ENCODE measurements at places on chromosomes 1 and 21. TPM values are rescaled to one million over a fixed set of nuclear protein-coding genes. Genes with fewer than 3 reads are reported as not detected.

Gene OR10Z1
- total RNA-seq: not detected

DNA sequence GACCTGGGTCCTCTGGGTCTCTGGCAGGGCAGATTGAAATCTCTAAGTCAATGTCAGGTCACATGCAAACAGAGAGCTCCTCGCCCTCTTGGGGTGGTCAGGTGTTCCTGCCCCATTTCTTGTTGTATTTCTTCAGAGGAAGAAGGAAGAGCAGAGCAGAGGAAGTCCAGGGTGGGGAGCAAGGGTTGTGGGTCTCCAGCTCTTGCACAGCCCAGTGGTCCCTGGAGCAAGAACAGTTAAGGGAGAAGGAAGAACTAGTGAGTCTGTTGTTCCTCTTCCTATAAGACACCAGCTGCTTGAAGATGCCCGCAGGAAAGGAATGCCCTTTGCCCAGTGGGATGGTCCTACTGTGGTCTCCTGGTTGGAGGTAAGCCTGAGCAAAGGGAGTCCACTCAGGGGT, 26.3 kb downstream of the MYOG start:
- no peak for DNase-seq

DNA sequence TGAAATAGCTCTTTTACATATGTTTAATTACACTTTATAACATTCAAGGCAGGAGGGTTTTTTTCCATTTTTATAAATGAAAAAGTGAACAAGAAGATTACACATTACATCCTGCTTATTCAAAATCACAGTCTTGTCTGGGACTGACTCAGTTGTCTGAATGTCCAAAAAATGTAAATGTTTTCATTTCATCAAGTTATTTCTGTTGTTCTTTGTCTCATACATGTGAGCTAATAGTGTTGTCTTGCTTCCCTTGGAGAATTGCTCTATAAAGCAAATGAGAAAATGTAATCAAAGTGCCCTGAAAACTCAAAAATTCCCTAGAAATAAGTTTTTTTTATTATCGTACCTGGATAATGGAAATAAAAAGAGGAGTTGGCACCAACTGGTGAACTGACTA, 242.9 kb downstream of the GRIK1 start:
- no peak for DNase-seq

GRCh38 chr1:10429868-10430215, 391 bp upstream of the CENPS start:
- DNase-seq: no peak

Gene OR6K2
- not detected for total RNA-seq

- no peak for DNase-seq
Measured at GRCh38 chr1:82921759-82922158, 1077.2 kb downstream of the TTLL7 start.

All from upper lobe of right lung (tissue), 1 donor.